ENCODE measurements at places on chromosomes 6 and 20. TPM values are rescaled to one million over a fixed set of nuclear protein-coding genes. Genes with fewer than 3 reads are reported as not detected.

The CPNE5 gene
- 0.37 TPM for polyA plus RNA-seq

The CLDN20 gene
- polyA plus RNA-seq = 0.17 TPM

The SEMG1 gene
- 4.4 TPM for polyA plus RNA-seq

The HTR1B gene
- 0.10 TPM for polyA plus RNA-seq

The PTCHD4 gene
- polyA plus RNA-seq = 0.19 TPM

DNA sequence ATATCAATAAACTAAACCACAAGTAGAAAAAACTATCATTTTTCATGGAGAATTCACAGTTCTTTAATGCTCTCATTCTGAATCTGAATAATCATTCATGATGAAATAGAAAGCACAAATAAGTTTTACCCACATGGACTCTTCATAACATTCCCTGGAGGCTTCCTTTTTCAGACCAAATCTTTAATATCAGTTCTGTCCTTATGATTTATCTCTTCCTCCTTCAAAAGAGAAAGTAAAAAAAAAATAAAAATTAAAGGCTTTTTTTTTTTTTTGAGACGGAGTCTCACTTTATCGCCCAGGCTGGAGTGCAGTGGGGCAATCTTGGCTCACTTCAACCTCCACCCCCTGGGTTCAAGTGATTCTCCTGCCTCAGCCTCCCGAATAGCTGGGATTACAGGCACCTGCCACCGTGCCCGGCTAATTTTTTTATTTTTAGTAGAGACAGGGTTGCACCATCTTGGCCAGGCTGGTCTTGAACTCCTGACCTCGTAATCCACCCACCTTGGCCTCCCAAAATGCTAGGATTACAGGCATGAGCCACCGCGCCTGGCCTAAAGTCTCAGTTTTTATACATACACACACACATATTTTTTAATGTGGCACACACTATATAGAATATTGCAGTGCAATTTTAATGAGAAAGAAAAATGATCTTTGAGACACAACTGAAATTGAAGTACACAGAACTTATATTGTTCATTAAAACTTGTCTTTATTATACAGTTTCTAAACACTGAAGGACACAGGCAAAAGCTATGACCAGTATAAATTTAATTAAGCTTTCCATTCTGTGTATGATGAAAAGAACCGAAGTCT is 31.9 kb upstream of the ZNF217 start:
- DNase-seq = no peak

DNA sequence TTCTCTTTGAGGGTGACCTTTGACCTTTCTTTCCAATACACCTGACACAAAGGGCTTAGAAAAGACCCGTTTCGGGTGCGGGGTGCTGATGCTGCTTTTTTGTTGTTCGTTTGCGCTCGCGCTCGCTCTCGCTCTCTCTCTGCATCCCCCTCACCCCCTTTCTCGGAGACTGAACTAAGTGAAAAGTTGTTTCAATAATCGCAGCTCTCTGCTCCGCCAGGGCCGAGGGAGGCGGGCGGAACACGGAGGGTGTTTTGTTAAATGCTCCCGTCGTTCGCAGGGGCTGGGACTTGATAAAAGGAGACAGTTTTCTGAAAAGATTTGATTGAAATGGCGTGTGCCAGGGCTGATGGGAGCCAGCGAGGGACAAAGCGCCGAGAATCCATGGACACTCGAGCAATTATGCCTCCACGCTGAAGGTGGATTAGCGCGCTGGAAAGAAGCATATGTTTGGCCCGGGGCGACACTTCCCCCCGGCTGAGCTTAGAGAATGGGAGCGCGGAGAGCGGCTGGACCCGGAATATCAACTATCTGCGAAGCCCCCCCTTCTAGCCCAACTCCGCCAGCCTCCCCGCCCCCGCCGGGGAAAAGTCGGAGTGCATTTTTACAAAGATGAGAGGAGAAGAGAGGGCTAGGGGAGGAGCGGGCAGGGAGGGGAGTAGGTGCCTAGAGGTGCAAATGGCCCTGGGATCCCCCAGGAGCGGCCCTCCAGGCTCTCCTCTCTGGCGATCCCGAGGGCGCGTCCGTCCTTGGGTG is 25.0 kb downstream of the TFAP2A start:
- DNase-seq = peak; percentile 68

DNA sequence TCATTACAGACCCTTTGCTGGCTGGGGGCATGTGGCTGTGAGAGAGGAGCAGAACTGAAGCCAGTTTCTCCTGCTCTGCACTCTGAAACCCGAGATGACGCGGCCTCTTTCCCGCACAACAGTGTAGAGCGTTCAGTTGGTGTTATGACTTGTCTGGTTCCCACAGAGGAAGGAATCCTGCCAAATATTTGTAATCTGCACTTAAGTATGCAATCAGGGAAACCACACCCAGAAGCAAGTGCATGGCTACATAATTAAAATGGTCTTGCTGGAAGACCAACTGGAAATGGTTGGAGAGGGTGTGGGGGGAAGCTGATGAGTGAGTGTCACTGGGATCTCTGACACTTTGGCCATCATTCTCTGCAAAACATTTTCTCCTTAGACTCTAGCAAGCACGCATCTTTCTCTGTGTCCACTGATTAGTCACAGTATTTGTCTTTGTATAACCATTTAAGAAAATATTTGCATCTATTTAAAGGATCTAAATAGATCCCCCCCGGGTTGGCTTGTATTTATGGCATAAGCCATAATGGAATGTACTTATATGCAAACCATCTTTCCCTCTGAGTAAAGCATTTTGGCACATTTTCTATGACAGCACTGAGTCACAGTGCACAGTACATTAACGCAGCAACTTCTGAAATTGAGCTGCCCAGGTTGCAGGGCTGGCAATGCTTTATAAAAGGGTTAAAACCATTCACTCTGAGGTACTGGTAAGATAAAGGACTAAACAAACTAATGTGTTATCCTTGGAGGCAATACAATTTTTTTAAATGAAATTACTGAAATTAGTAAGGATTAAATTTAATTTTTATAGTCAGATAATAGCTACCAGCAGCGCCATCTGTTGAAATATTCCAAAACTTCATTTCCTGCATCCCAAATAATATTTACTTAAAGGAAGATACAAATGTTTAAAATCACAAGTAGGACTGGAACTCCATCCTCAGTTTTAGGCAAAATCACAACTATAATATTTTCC is 76.7 kb downstream of the FOXC1 start:
- DNase-seq = peak; percentile 32

GRCh38 chr6:149845549-149845948 is 18.6 kb downstream of the LRP11 start:
- DNase-seq = no peak

DNA sequence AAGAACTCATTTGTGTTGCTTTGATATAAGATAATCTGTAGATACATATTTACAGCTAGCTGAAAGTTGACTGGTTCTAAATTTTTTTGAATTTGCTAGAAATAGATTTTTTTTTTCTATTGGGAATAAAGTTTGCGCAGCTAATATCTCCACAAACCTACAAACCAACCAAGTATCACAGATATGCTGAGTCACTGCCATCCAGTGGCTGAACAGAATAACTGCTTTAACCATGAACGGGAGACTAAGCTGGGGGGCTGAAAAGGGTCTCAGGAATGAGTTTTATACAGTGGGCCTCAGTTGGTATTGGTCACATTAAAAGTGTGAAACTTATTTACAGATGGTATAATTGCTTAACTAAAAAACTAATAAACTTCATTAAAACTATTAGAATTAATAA is 326.7 kb upstream of the CNR1 start:
- peak; percentile 53 for DNase-seq

GRCh38 chr6:63553208-63553607 is 19.1 kb upstream of the LOC128125822 start:
- no peak for DNase-seq

DNA sequence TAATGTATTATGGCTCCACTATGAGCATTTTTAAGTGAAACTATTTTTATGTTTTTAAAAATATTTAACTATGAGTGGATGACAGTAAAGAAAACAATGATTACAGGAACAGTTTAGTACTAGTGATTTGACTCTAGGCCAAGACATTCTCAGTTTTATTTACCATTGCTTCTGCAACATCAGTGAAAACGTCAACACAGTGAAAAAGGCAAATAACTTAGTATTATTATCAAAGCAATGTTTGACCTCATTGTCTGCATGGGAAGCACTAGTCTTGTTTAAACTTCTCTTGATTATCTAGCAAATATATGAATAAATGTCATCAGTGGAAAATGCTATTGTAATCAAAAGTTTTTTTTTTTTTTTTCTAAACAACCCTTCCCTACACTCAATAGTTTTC is 165.0 kb downstream of the HTR1B start:
- DNase-seq = no peak

DNA sequence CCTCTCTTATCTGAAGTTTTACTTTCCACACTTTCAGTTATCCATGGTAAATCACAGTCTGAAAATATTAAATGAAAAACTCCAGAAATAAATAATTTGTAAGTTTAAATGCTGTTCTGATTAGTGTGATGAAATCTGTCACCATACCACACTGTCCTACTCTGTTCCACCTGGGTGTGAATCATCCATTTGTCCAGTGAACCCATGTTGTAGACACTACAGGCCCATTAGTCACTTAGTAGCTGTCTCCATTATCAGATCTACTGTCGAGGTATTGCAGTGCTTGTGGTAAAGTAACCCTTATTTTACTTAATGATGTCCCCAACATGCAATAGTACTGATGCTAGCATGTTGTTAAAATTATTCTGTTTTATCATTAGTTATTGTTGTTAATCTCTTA is 29.2 kb upstream of the MMS22L start:
- DNase-seq = no peak

GRCh38 chr20:41306061-41306727 is 11.3 kb downstream of the ZHX3 start:
- no peak for DNase-seq

DNA sequence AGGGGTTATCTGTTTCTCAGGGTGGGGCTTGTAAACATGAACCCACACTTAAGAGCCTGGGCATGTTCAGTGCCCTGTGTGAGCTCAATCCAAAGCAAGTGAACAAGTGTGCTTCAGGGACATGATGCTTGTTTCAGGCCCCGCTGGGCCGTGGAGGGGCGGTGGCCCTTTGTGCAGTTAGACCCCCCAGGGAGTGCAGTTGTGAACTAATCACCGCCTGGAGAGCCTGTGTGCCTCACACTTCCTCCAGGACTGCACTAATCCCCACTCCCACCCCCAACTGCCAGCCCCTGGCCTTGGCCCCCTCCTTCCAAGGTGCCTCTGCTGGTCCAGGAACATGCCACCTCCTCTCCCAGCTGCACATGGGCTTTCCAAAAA is 58.1 kb downstream of the RREB1 start:
- peak; percentile 30 for DNase-seq

DNA sequence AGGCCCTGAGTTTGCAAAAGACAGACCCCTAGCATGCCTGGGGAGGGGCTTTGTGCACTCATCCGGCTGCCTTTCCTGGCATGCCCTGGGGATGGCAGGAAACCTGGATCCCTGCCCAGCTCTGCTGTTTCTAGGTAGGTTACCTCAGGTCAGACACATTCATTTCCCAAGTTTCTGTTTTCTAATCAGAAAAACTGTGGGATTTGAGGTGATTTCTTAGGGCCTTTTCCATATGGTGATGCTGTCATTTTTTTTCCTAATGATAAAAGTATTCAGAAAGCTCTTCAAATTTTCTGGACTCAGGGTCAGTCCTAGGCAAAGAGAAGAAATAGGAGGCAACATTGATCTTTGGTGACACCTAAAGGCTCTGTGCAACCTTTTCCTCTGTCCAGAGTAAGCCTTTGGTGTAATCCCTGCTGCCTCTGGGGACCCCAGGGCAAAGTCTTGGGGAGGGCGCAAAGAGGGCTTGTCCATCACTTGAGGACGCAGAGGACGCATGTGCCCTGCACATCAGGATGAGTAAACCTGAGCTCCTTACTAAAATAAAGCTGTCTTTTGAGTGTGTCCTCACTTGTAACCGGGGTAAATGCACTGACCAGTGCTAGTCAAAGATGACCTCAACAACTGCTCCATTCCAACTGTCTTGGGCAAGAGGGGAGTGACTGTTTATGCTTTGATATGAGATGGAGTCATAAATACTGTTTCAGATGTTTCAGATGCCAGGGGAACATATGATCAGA is 13.5 kb upstream of the TRAM2 start:
- no peak for DNase-seq

DNA sequence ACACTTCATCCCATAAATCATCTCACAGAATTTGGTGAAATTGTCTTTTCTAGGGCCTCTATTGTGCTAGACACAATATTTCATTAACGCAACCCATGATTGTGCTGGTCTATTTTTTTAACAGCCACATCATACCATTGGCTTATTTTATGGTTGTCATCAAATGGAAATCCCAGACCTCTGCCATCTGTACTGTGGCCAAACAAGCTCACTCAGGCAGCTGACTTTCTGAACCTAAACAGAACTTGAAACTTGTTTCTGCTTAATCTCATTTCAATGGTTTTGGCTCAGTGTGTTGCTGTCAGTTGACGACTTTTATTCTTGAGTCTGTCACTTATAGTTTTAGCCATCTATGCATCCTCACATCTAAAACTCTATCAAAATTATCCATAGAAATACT is 111.8 kb downstream of the HAO1 start:
- no peak for DNase-seq

DNA sequence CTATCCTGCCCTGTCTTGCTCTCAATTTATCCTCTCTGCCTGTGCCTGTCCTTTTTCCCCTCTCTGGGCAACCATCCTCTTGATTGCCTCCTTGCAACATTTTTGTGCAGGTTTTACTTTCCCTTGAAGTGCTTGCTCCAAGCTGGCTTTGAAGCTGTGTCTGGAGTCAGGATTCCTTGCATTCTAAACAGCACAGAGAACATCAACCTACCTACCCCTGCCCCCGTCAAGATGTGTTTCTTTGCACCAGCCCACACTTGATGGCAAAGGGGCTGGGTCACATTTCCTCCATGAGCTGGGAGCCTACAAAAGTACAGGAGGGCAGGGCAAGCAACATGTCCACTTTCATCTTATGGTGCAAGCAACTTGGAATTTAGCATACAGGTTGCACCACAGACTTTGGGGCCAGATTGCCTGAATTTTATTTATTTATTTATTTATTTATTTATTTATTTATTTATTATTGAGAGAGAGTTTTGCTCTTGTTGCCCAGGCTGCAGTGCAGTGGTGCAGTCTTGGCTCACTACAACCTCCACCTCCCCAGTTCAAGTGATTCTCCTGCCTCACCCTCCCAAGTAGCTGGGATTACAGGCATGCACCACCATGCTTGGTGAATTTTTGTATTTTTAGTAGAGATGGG is 206.3 kb downstream of the COL19A1 start:
- DNase-seq = peak; percentile 24

DNA sequence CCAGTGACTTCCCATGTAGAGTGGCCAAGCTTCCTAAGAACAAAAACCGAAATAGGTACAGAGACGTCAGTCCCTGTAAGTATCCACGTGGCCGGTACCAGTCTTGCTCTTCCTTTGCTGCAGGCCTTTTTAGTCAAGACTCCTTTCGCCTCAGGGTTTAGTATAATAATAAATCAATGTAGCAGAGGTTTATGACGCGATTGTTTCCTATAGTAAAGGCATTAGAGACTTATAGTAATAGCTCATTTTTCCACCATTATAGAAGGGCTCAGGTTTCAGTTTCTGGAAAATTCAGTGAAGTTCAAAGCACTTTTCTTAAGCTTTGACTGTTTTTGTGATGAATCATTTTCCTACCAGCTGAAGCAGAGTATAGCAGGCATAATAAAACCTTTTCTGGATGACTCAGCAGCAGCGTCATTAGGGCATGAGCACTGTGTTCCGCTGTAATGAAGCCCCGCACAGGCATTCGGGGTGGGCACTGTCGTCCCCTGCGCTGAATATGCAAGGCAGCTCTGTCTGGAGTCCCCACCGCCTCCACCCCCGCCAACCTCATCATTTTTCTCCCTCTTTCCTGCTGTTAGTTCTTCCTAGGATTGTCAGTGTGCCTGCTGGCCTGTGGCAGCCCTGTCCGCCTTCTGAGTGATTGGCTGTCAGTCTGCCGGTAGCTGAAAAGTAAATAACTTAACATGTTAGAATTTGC is 51.3 kb downstream of the PTPN1 start:
- no peak for DNase-seq
